ENCODE measurements at places on chromosomes 2 and 18.

GRCh38 chr2:34909992-34910705 lies 1311.0 kb upstream of the FAM98A start:
- DNase-seq, result no peak

GRCh38 chr2:1891971-1892486 lies 147.7 kb upstream of the PXDN start:
- DNase-seq, result no peak

DNA sequence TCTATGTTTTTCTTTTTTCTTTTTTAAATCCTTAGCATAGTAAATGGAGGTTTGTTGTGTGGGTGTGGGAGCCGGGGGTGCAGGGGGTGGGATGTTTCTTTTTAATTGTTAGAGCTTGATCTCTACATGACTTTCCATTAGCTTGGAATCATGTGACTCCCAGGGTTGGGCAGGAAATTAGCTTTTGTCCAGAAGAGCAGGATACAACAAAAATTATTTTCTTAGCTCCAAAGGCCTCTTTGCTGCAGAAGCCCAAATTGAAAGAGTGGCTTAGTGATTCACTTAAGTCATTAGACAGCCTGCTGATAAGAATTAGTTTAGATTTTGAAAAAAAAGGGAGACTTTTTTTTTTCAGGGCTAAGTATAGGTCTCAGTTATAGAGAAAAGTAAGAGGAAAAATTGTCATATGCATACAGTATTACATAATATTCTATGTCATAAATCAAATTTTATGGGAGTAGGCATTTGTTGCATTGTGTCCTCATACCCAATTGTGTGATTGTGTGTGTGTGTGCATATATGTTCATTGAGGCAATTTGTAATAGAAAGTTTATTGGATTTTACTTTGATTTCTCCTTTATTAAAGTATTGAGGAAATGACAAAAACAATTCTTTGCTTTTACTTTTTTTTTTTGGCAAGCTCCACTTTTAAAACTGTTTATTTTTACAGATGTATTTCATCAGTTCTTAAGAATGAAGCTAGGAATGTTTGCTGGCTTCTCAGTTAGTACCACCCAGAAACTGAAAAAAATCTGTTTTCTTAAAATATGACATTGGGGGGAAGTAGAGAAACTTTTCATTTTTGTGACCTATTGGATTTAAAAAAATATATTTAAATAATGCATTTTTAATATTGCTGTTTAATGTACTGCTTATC lies 47.4 kb downstream of the TSPYL6 start:
- DNase-seq, result no peak

- DNase-seq, result no peak
These were observed 738.7 kb upstream of the CHAC2 start for GRCh38 chr2:53028746-53029423.

GRCh38 chr2:20451761-20452499 lies 5.1 kb downstream of the RHOB start:
- no peak for DNase-seq

- DNase-seq, result no peak
These were observed 13.9 kb downstream of the SCYGR8 start for GRCh38 chr2:227759411-227760118.

DNA sequence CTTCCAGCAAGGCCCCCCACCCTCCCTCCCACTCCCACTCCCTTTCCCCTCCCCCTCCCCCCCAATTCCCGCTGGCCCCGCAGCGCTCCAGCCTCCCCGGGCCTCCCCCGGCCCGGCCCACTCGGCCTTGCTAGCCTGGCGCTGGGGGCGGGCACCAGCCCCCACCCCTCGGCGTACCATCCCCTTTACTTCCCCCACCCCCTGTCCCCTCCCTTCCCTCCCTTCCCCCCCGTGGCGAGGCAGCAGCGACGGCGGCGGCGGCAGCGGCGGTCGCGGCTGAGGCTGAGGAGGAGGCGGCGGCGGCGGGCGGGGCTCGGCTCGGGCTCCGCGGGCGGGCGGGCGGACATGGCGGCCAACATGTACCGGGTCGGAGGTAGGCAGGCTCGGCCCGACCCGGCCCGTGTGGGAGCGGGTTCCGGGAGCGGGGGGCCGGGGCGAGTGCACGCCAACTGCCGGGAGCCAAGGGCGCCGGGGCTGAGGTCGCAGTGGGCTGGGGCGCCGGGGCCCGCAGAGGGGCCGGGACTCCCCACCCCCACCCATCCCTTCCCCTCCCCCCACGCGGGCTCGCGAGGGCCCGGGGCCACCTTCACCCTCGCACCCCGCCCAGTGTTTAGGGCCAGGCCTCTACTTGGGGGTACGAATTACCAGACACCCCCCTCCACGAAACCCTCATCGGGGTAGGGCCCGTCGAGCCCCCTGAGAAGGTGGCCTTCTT lies at the start of gene MTA3:
Gene MTA3, plus strand, starts transcription at position 232 of the 715 bp plus-strand sequence. Its CDS starts 114 bp downstream, at position 346.
- DNase-seq, result no peak

DNA sequence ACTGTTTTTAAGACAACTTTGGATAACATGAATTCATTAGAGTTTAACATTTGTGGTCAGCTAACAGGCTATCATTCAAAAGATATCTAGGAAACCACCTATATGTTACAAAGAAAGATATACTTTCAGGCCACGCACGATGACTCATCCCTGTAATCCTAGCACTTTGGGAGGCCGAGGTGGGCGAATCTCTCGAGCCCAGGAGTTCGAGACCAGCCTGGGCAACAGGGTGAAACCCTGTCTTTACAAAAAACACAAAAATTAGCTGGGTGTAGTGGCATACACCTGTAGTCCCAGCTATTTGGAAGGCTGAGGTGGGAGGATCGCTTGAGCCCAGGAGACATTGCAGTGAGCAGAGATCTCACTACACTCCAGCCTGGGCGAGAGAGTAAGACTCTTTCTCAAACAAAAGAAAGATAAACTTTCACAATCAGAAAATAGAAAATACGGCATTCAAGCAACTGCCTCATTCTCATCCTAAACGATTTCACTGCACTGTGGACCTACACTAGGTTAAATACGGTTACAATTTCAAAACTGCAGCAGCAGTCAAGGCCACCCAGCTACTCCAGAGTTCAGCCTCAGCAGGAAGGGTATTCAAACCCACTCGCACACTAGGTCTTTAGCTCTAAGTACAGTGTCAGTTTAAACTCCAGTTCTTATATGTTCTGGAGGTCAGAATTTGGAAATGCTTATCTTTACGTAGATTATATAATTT lies 250.0 kb upstream of the SLC39A10 start:
- no peak for DNase-seq

- no peak for DNase-seq
These were observed 8.6 kb downstream of the ITGA4 start for GRCh38 chr2:181465676-181466375.

GRCh38 chr2:237661799-237662328 lies 34.5 kb downstream of the LRRFIP1 start:
- no peak for DNase-seq

DNA sequence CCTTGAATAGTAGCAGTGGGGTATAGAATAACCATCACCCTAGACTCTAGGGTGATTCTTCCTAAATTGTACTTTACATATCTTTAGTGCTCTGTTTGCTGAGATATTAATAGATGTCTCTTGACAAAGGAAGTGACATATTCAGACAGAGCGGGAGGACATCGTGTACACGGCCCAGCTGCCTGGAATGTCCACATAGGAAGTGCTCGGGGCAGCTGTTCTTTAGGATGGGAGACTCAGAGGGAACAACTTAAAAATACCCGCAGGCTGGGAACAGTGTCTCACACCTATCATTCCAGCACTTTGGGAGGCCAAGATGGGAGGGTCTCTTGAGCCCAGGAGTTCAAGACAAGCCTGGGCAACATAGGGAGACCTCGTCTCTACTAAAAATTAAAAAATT lies 206.1 kb downstream of the FAM210A start:
- no peak for DNase-seq

DNA sequence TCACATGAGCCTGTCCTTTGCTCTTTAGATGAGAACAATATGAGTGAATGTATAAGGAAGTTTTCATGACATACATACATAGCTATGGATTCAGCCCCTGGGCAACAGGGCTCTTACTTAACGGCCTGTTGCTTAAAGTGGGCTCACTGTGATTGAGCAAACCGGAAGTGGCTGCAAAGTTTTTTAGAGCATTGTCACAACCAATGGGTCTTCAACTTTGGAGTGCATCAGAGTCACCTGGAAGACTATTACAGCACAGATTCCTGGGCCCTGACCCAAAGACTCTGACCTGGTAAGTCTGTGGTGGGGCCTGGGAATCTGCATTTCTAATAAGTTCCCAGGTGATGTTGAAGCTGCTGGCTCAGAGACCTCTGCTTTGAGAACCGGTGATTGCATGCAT lies 106.3 kb upstream of the SEC11C start:
- no peak for DNase-seq

Measured in NCI-H1694 treated with DMSO at 0.1 percent for 48 hours (cell line).